ENCODE measurements at places on chromosomes 6 and 20.
A peak's percentile ranks its signal among the peaks of the same experiment; 100 is the strongest.

DNA sequence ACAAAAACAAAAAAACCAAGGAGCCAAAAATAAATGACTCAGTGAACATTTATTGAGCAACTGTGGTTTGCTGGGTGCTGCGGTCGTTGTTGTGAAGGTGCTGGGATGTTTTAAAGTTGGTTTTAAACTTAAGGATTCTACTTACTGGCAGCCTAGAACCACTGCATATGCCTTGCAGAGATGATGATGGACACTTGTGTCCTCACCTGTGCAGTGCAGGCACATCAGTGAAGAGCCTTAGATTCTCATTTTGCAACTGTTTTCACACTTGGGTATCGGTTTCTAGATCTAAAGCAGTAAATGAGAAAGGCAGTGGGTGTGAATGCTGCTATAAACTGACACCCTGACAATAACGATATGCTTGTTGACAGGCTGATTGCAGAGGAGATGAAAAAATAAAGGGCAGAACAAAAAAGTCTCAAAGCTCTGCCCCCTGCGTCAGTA, 68.8 kb downstream of the UTRN start:
- DNase-seq, result no peak

- DNase-seq, result peak; percentile 58
Observed at GRCh38 chr20:684676-685319, 9.2 kb upstream of the SCRT2 start.

- DNase-seq, result no peak
Observed at GRCh38 chr6:134623401-134623800, 305.5 kb upstream of the SGK1 start.

- DNase-seq, result peak; percentile 44
Observed at GRCh38 chr6:140677781-140678528, 1303.5 kb upstream of the CITED2 start.

DNA sequence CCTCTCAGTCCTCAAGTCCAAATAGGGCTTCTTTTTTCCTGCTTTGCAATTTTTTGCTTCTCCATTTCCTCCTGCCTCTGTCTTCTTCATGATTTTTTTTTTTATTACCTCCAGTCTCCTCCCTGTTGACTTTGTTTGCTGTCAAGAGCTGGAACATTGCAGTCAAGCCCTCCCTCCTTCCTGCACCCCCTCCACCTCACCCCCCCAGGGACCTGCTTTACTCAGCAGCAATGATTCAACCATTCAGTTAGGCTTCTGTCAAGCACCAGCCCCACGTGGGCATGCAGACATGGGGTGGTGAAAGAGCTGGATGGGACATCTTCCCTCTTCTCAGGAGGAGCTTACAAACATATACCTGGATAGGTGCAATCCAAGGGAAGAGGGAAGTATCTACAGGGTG, 142.4 kb downstream of the LRFN2 start:
- no peak for DNase-seq

DNA sequence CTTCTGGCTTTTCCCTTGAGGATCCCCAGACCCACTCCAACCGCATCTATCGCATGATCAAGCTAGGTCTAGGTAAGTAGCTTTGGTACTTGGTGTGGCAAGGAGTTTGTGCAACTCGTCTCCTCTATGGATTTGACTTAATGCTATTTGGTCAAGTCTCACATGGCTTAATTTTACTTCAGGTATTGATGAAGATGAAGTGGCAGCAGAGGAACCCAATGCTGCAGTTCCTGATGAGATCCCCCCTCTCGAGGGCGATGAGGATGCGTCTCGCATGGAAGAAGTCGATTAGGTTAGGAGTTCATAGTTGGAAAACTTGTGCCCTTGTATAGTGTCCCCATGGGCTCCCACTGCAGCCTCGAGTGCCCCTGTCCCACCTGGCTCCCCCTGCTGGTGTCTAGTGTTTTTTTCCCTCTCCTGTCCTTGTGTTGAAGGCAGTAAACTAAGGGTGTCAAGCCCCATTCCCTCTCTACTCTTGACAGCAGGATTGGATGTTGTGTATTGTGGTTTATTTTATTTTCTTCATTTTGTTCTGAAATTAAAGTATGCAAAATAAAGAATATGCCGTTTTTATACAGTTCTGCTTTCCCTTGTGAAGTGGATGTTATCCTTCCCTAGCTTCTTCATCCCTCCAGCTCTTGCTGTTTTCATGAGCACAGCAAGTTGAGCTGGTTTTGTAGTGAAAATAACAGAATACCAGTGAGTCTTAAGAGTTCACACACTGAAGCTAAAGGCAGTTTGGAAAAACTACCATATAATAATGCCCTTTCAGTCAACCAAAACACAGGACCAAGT, 3.8 kb downstream of the SLC35B2 start:
- peak; percentile 36 for DNase-seq

DNA sequence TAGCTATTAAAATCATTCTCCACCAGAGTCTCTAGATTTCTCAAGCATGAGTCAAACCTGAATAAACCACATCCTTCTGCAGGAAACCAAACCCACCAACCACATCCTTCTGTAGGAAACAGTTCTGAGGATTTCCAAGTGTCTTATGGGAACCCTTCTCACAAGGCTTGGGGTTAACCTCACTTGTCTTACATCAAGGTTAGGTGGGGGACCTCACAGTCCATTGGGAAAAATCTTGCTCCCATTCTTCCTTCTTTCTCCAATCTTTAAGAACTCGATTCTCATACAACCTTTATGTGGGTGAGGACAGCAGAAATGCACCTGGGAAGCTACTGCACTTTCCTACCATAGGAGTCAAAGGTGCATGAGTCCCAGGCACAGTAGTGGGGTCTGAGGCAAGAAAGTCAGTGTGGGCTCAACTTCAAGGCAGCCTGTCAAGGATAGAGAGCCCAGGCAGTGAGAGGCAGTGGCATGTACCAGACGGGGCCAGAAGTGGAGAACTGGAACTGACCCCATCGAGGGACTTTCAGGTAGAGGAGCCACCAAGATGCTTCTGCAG, 114.5 kb downstream of the SLC22A3 start:
- peak; percentile 50 for DNase-seq

DNA sequence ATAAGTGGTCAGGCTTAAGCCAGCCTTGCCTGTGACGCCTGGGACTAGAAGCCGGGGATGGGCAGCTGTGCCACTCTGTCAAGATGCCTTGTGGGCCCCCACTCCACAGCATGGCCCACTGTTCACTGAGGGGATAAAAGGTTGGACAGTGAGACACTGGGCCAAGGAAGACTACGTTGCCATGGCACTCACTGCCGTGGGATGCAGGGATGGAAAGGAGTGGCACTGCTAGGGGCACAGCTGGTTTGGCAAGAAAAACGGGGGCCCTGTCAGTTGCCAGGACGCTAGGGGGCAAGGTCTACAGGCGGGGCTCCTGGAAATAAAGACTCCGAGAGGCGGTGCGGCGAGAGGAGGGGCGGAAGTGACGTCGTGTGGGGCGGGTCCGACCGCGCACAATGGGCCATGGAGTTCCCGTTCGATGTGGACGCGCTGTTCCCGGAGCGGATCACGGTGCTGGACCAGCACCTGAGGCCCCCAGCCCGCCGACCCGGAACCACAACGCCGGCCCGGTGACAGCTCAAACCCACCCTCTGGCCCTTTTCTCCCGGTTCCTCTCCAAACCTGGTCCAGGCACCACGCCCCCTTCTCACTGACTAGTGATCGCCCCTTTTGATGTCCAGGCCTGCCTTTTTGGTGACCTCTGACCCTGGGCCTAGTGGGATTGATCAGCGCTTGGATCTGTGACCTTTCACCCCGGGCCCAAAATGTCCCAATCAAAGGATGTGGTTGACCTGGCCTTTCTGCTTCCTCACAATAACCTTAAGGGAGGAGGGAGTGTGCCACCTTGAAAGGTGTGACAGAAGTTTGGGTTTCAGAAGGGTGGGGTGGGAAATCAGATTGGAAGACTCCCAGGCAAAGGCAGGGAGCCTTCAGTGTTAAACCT, at the start of gene ATAT1:
Gene ATAT1 (plus strand): TSS at position 391 of the 883 bp plus-strand sequence.
- peak; percentile 95 for DNase-seq

- DNase-seq, result no peak
Observed at GRCh38 chr6:109434456-109434855, 6.0 kb downstream of the PPIL6 start.

DNA sequence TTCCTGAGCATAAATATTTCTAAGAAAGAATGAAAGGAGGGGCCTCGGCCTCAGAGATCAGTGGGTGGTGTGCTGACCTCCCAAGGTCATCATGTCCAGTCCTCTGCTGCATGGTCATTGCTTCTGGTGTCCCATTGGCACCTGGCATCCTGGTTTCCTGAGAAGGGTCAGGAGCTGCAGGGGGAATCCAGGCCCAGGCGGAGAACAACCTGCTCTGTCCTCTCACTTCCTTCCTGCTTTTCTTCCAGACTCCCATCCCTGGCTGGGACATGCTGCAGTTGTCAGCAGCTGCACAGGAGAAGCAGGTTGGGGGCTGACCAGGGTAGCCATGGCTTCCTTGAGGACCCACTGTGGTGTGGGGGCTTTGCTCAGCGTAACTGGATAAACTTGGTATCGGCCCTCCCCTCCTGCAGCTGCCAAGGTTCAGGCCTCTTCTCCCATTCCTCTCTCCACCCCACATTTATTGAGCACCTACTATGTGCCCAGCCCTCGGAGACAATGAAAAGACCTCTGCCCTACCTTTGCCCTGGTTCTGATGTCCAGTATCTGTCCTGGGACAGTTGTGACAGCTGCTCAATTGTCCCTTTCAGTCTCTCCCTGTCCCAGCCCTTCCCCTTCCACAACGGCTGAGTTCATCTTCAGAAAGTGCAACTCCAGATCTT, 155.2 kb downstream of the CEBPB start:
- no peak for DNase-seq

DNA sequence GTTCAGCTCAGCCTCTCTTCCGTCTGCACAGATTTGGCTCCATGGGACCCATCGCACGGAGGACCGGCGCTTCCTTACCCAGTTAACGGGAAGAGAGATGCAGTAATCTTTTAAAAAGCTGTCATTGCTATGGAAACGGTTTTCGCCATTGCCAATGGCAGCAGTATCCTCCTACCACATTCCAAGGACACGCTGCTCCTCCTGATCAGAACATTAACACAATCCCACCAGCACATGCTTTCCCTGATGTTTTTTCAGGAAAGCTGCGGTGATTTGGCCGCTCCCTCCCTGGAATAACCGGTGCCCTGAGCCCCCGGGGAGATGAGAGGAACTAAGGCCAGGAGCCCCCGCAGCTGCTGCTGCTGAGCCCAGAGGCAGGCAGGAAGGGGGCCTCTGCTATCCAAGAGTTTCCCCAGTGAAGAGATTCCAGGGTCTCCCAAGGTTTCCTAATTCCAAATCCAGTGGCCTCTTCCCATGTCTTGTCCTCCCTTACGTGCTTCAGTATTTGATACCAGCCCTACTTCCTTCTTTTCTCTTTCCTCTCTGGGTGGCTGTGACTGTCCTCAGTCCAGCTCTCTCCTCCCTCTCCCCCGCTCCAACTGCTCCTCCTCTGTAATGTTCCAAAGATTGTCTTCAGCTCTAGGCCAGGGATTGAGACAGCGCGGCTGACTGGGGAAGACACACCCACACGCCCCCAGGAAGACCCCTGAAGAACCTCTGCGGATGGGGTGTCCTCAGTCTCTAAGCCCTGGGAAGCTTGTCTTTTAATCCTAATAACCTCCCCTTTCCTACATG, 2.6 kb downstream of the BNIP5 start:
- DNase-seq, result no peak

GRCh38 chr20:62797671-62798532, 1.6 kb downstream of the MRGBP start:
- DNase-seq, result no peak

DNA sequence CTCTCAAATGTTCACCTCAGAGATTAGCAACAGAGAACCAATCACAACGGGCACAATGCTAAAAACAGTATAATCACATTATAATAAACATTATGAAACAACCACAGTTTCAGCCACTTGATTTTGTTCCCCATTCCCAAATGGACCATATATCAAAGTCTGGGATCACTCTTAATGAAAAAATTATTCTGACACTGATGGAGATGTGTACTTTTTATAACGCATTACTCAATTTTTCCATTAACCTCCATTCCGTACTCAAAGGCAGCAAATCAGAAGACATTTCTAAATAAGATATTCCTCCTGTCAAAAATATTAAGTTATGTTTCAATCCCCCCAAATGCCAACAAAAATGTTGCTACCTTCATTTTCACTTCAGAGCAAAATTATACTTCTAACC, 2.8 kb downstream of the CPNE1 start:
- peak; percentile 37 for DNase-seq
